ENCODE measurements at places on chromosomes 11 and 22.

- no peak for DNase-seq
Observed at GRCh38 chr11:104324276-104324675, 160.3 kb upstream of the PDGFD start.

DNA sequence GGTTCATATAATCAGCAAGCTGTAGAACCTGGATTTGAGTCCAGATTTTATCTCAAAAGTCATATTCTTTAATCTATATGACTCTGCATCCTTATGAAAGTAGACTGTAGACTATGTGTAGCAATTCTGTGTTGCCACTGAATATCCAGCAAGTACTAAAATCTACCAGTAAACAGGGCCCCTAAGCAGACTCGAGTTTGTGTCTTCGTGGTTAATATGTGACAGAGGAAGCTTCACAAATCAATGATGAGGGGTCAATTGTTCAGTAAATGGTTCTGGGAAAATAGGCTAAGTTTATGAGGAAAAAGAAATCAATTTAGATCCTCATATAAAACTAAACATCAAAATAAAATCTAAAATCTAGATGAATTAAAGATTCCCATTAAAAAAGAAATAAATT is 648.5 kb upstream of the KIRREL3 start:
- no peak for DNase-seq

GRCh38 chr11:65592858-65593517 is 2.6 kb downstream of the KCNK7 start:
- no peak for DNase-seq

DNA sequence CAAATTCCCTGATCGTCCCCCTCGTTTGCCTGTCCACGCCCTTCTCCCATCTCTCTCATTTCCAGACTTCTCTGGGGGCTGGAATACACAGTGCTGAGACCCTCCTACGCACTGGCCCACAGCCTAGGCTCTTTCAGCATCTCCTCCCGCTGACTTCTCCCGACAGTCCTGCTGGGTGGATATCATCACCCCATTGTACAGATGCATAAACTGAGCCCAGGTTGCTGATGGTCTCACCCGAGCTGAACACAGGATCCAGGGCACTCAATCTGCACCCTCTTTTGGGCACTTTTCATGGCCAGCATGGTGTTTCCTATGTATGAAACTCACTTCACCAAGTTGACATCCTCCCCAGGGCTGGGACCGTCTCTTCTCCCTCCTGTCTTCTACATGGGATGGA is 31.7 kb upstream of the PICK1 start:
- no peak for DNase-seq

- DNase-seq = no peak
Observed at GRCh38 chr11:60241786-60242185, 1.2 kb downstream of the MS4A4E start.

GRCh38 chr11:102485095-102485722 is 32.6 kb upstream of the TMEM123 start:
- DNase-seq = no peak

DNA sequence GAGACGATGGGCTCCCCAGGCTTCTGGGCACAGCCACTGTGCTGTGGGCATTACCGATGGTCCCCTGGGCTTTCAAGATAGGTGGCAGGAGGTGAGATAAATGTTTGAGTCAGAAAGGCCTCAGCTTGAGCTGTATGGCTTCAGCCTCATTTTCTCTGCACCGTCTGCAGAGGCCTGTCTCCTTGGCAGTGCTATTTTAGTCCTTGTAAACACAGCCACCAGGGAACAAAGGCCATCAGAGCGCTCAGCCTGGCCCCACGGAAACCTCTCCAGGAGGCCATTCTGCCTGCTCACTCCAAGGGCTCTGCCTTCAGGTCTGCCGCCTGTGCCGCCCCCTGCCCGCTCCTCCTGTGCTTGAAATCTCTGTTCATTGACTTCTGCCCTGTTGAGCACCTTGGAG is 1424.9 kb downstream of the TBC1D22A start:
- no peak for DNase-seq

DNA sequence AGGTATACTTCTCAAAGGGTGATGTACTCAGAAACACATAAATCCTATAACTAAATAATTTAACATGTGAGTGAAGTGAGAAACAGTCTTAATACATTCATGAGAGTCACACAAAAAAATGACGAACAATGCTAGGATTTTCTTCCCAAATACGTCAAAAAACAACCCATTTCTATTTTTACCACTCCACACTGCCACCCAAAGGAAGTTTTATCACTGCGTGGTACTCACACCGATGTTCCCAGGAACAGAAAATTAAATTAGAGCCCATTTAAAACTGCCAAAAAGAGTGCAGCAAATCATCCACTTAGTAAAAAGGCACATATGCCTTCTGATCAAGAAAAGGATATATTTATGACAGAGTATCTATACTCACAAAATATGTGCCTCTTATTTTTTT is 710.9 kb upstream of the FAT3 start:
- DNase-seq = no peak

GRCh38 chr22:39283322-39284141 is 35.9 kb downstream of the RPL3 start:
- DNase-seq = no peak

- DNase-seq = no peak
Observed at GRCh38 chr11:67272327-67273259, 6.3 kb downstream of the GRK2 start.

DNA sequence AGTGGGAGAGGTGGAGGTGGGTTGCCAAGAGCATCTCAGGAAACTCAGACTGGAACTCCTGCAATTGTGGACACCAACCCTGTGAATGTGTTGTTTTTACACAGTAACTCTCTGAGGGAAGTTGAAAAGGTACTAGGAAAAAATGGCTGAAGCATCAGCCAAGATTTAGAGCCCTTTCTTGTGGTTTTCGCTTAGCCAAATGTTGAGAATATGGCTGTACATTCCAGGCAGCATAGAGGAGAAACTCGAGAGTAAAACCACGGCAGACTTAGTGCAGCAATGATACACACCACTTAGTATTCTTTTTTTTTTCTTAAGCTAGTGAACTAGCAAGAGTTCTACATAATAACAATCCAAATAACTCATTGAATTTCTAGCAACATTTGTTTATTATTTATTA is 309.7 kb upstream of the MTNR1B start:
- DNase-seq = no peak

DNA sequence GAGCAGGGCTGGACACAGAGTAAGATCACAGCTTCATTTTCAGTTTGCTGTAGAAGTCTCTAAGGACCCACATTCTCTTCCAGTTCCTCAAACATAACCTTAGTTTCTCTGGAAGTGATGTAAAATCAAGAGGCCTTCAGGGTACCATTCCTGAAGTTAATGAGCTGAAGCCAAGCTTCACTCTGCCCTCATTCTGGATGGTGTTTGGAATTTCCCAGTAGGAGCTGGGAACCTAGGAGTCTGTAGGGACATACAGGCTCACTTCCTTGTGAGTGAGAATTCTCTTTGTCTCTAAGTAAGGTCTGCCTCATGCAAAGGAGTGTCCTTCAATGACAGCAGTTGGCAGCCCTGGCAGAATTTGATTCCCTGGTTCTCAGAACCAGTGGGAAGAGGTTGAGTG is 142.4 kb upstream of the NARS2 start:
- DNase-seq = no peak

DNA sequence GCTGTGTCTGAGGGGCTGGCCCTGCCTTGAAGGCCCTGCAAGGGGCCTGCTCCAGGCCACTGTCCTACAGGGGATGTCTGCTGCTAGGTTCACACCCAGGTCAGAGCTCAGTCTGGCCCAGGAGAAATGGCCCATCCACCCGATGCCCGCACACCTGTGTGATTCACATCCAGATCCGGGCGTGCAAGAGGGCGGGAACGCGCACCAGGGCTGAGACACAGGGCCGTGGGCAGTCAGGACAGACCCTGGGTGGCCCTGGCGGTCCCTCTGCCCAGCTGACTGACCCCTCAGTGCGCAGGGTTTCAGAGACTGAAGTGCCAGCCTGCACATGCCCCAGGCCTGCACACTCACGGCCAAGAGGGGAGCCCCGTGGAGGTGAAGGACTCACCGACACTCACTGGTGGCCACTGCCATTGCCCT is 7.4 kb downstream of the TOLLIP start:
- DNase-seq = no peak

DNA sequence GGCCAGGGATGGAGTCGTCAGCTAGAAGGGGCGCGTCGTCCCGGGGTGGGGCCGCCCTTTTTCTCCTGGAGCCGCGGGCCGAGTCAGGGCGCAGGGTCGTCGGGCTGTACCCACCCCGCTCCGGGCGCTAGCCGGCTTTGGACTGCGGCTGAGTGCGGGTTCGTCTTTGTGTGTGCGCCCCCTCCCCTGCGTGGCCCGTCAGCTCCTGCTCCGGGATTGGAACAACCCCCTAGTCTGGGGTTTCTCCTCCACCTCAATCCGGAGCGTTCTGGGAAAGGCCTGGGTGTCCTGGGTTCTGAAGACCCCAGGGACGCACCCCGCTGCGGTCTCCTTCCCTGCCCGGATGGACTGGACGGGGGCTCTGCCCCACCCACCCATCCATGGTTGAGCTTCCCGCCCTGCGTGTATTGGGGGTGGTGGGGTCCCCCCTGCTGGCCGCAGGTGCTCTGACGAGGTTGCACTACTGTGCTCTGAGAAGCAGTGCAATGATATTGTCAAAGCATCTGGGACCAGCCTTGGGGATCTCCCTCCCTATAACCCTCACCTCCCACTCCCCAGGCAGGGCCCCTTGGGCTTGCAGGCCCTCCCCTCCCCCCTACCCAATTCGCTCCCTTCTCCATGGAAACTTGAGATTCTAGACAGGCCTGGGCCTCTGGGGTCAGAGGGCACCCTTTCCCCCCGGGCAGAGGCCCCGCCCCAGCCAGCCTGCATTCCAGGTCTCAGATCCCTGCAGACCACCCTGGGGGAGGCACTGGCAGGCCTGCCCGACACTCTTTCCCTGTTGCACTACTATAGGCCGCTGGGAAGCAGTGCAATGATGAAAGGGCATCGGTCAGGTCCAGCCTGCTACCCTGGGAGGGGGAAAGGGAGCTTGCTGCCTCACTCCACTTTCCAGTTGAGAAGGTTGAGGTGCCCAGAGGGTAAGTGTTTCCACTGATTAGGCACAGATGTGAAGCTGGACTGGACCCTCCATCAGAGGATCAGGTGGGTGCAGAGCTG is 10.7 kb downstream of the SDF2L1 start:
- DNase-seq = no peak

GRCh38 chr11:63622323-63622722 is 8.1 kb upstream of the PLAAT3 start:
- DNase-seq = no peak

DNA sequence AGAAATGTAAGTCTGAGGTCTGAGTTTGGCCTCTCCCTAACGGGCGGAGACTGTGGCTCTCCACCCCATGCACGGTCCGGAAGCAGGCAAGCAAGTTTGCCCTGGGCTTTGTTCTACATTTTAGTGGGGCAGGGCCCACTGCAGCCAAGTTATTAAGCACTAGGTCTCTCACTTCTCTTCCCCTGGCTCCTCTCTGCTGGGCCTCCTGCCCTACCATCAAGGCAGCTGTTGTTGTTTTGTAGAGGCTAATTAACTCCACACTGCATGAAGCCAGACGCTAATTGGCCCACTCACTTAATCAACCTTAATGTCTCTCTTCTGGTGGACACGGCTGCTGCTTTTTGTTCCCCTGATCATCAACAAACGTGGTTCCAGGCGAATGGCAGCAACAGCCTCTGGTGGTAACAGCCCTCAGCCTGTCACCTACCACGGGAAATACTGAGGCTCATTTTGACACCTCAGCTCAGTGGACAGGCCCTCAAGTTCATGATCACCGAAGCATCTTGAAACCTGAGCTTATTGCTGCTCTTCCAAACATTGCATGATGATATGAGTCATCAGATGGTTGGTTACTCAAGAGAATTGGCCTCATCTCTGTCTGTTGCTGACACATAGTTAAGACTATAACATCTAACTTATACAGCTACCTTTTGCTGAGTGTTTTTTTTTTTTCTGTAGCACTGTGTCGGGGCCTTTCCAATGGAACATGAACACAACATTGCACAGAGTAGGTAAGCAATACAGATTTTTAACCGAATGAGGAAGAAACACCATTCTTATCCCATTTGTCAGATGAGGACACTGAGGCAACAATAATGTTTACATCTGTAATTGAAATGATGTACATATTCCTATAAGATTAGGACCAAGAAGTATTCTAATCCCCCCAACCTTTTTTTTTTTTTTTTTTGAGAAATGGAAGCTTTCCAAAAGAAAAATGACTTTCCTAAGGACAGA is 20.8 kb upstream of the LMO2 start:
- no peak for DNase-seq

DNA sequence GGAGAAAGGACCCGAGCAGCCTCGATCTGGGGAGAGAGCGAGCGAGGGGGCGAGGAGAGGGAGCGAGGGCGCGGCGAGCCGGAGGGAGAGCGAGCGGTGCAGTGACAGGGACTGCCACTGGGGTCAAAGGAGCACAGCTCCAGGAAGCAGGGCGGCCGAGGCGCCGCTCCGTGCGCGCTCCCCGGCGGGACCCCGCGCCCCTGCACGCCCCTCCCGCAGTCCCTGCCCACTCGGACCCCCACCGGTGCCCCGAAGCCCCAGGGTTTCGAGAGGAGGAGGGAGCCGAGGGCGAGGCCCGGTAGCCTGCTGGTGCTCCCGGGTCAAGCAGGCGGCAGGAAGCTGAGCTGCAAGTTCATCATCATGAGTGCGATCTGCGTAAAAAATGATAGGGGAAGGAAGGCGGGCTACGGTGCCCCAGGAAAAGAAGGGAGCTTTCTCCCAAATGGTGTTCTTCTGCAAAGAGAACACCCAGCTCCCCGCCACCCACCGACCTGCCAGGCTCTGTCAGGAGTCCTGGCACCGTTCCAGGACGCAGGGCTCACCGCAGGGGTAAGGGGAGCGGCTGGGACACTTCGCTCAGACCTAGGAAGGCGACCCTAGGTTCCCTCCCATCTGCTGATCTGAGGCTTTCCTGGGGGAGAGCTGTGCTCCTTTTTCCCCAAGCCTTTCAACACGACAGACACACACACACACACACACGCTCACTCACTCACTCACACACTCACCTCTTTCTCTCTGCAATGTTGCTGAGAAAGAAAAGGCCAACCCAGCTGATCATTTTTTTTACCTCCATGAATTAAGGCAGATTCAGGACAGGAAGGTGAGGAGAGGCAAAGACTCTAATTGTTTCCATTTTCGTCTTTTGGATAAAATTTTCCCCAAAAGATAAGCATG is at the start of gene MPPED2:
Gene MPPED2 (minus strand): TSS at position 103 of the 894 bp plus-strand sequence. CDS start 5,980 bp downstream, outside the sequence.
- no peak for DNase-seq

GRCh38 chr22:32752326-32752725 is 49.2 kb upstream of the TIMP3 start:
- DNase-seq = no peak
